ENCODE measurements at places on chromosomes 6 and 20.
A peak's percentile ranks its signal among the peaks of the same experiment; 100 is the strongest.

- no peak for DNase-seq
These were observed 44.6 kb upstream of the PXDC1 start for GRCh38 chr6:3795836-3796718.

GRCh38 chr6:144064402-144065212 is 30.8 kb downstream of the SF3B5 start:
- peak; percentile 13 for DNase-seq

GRCh38 chr6:7916959-7917358 is 6.4 kb upstream of the TXNDC5 start:
- DNase-seq = no peak

DNA sequence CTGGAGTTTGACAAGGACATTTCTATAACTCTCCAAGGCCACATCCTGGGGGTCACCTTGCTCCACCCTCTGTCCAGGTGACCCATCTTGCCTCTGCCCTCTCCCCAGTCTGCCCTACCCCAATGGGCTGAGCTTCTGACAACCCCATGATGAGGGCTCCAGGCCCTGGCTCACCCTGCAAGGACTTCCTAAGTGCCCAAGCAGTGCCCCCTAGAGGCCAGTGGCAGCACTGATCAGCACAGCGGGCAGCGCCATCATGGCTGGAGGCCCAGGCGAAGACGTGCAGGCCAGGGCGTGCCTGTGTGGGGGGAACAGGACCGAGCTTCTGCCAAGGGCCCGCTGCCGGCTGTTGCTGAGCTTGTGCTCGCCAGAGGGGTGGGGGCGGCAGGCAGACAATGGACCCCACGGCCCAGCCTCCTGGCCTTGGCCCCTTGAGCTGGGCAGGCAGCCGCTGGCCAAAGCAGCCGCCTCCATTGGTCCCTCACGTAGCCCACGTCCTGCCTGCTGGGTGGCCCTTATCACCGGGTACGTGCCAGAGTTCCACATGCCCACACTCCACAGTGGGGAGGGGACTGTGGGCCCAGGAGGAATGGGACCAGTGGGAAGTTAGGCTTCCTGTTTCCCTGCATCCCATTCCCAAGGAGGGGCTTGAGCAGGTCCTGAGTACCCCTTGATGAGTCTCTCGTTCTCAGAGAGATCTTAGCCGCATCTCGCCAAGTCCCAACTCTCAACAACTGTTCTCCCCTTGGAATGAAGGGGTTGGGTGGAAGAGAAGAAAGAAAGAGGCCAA is 64.3 kb downstream of the MRPL14 start:
- DNase-seq = no peak

GRCh38 chr6:42402184-42402583 is 49.5 kb downstream of the TRERF1 start:
- no peak for DNase-seq

GRCh38 chr6:157322792-157323254 is 496 bp downstream of the TMEM242 start:
- no peak for DNase-seq

DNA sequence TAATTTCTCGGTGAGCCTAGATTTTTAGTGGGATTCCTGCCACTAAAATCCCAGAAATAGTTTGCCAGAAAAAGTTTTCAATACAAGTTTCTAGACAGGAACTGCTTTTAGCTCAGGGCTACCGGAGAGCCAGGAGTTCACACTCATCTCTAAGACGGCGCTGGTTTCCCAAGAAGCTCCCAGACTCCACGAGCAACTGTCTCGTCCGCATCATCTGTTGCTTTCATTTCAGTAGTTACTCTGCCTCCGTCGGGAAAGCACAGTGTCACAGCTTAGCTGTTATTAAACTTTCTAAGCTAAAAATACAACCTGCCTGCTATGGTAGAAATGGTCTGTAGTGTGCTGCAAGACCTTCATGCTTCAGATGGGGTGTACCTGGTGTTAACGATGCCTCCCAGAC is 197.3 kb upstream of the SNX9 start:
- no peak for DNase-seq

GRCh38 chr6:21599051-21599696 is 5.6 kb downstream of the SOX4 start:
- DNase-seq = no peak

DNA sequence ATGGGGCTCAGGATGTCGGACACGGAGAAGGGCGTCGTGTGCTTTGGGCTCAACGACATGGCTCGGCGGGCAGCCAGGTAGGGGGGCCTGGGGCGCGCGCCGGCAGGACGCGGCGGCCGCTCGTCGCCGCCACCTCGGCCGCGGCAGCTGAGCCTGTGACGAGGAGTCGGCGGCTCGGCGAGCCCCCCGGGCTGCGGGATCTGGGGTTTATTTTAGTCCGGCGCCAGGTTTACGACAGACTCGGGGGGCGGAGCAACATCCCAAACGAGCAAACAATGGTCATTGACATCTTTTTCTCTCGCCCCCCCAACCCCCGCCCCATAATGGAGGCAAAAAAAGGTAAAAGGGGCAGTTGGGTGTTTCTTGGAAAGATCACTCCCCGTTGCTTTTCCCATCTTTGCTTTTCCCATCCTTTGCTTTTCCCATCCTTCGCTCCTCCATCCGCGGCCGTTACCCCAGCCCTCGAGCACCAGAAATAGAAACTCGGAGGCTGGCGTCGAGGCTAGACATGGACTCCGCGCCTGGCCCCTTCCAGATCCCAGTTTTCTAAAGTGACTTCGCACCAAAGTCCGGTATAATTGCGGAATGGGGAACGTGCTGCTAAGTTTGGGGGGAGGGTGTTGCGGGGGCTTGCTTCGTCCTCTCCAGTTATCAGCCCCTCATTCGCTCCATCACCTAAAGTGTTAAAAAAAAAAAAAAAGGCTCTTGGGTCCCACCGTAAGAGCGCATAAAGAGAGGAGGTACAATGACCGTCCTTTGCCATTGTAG is at the start of gene NKX2-4:
Gene NKX2-4 (minus strand): TSS at position 186 of the 768 bp plus-strand sequence. CDS start 127 bp downstream, at position 59.
- DNase-seq = no peak

- DNase-seq = no peak
These were observed 412 bp upstream of the TUBB1 start for GRCh38 chr20:59018817-59019216.

GRCh38 chr20:54048481-54048880 is 21.9 kb downstream of the BCAS1 start:
- DNase-seq = no peak

DNA sequence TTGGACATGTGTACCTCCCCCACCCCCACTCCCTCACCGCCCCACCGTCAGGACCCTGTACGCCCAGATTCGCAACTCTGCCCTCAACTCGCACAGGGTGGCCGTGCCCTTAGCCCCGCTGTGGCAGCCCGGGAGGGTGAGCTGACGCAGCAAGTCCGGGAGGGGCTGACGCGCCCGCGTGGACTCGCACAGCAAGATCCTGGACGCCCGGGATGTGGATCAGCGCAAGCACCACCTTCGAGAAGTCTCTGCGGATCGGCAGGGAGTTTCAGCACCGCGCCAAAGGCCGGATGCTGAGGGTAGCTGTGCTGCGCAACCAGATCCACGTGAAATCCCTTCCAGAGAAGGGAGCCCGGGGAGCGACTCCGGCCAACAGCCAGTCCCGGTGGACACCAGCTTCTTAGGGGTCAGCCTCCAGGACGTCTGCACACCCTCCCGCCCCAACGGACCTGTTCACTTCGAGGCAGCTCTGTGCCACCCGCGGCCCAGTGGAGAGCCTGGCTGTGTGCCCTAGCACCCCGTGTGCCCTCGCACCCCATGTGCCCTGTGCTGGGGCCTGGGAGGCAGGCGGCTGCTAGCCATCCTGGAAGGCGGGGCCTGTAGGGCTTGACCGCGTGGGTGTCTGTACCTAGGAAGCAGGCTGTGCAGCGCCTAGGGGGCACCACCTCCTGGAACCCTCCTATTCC is 6.7 kb upstream of the GJA10 start:
- no peak for DNase-seq

- no peak for DNase-seq
These were observed 583.8 kb upstream of the ARID1B start for GRCh38 chr6:156193381-156193780.

- DNase-seq = no peak
These were observed 12.7 kb downstream of the PBOV1 start for GRCh38 chr6:138205437-138206094.

DNA sequence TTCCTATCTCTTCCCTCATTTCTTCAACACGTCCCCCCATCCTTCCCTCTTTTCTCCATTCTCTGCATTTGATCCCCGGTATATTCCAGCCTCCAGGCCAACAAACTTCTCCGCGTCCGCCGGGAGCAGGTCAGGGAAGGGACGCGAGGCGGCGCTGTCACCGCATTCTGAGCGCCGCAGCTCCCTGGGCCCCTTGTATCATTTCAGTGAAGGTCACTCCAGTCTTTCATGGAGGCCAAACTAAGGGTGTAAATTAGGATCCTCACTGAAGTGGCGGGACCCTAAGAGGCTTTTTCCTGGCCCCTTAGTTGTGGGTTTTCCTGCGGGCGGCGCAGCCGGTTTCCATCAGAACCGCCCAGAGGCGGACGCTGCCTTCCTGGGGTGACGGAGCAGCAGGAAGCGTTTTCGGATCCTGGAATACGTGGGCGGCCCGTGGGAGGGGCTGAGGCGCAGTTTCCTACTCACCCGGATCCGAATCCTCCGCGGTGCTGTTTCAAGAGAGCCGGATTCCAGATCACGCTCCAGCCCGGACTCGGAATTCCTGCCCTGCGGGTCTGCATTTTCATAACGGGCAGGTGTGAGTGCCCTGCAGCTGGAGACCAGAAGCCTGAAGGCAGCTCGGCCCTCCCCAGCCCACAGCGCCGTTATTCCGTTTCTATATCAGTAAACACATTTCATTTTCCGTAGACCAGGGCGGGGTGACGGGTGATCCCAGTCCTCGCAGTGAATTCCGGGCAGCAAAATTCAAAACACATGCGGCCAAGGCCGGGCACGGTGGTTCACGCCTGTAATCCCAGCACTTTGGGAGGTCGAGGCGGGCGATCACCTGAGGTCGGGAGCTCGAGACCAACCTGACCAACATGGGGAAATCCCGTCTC is 3.6 kb upstream of the MICA start:
- no peak for DNase-seq

- DNase-seq = no peak
These were observed 38.4 kb downstream of the VSTM2L start for GRCh38 chr20:37941332-37941731.

- no peak for DNase-seq
These were observed 408.8 kb upstream of the MAN1A1 start for GRCh38 chr6:119758385-119758784.

GRCh38 chr6:147046141-147046877 is 157.9 kb upstream of the STXBP5 start:
- DNase-seq = no peak

DNA sequence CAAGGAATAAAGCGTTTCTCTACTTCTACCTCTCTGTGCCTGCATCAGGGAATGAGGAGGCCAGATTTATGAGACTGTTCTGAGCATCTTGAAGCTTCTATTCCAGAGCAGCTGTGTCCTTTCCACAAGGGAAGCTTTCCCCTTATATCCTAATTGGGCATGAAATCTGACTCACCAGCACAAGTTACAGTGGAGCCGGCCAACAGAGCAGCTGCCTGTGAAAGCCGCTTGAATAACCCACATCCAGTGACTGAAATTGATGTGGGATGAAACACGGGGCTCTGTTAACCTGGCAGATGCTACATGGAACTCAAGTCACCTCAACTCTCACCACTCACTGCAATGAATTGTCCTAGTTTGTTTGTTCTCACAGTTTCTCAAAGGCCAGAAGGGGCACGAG is 400.3 kb downstream of the TFAP2A start:
- no peak for DNase-seq

DNA sequence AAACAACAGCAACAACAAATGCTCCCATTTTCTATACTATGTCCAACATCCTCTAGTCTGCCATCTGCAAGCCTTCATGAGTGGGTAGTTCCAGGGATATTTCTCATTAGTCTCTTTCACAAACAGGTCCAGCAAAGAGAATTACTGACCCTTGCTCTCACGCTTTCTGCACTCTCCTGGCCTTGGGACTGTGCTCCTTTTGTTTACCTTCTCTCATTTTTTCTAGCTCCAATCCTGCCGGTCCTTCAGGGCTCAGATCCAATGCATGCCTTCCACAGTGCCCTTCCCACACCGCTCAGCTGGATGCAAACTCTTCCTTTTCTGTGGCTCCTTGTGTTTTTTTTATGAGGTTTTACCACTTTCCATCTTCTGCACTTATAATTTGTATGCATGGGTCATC is 47.2 kb downstream of the ADTRP start:
- DNase-seq = no peak

DNA sequence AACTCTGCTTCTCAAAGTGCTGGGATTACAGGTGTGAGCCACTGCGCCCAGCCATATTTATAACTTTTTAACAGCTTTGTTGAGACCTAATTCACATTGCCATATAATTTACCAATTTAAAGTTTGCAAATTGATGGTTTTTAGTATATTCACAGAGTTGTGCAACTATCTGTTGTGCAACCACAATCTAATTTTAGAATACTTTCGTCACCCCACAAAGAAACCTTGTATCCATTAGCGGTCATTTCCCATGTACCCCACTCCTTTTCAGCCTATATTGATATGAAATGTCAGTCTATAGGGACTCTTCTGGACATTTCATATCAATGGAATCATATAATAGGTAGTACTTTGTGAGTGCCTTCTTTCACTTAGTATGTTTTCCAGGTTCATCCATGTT is 55.8 kb downstream of the FOXO3 start:
- DNase-seq = no peak

GRCh38 chr20:46575937-46576461 is 25.5 kb upstream of the OCSTAMP start:
- DNase-seq = no peak

GRCh38 chr6:113458368-113459010 is 398.7 kb upstream of the MARCKS start:
- no peak for DNase-seq

GRCh38 chr6:10431423-10432164 is 16.7 kb upstream of the TFAP2A start:
- DNase-seq = no peak

GRCh38 chr6:118644007-118644406 is 7.4 kb downstream of the CEP85L start:
- DNase-seq = no peak

GRCh38 chr6:36028877-36029324 is 1.3 kb downstream of the MAPK14 start:
- DNase-seq = no peak

GRCh38 chr6:154683756-154684523 is 49.3 kb upstream of the SCAF8 start:
- no peak for DNase-seq

DNA sequence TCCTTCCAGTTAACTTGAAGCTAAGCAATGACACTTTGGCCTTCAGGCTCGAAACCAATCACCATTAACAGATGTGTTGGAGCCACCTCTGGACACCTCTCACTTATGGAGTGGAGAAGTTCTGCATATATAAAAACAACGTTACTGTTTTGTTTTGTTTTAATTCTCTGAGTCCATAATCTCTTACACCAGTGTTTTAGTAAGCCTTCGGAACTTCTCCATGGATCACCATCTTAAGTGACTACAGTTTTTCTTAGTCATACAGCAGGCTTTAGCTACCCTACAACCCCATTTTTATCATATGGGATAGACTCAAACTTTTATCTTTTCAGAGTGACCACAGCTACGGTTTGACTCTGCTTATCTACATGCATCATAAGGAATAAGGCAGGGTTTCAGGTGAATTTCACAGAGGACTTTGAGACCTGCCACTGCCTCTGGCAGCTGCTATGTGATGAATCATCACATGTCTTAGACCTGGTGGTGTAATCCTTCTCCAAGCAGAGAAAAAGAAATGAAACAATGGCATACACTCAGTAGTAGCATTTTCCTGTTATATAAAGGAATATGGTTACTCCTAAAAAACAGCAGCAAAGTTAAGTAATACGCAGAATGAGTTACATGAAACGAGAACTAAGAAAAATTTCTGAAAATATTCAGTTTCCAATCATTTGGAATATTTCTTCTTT is 5.5 kb upstream of the HDDC2 start:
- no peak for DNase-seq

Data from cortex of kidney (tissue), 1 donor.